Activated naive CD4-positive, alpha-beta T cell treated with Interleukin-2 at 50 U/mL for 16 hours (primary cell): ENCODE measurements at places on chromosomes 1 and 21.

DNA sequence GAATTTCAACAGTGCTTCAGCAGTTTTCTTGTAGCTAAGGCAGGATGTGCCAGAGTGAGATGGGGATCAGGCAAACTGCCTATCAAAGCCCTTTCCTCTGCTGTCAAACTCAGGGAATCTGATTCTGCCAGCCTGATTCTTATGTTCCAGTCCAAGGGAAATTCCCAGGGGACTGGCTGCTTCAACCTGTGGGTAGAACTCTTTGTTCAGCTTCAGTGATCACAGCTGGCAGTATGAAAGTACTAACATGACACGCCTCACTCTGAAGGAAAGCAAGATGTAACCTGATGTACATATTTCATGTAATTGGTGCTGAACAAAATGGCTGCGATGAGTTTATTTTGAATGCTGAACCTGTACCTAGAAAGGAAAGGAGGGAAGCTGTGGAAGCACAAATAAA is 40.1 kb upstream of the SLC5A9 start:
- DNase-seq = no peak

- peak; percentile 29 for DNase-seq
Observed at GRCh38 chr1:167454304-167454893, 63.9 kb downstream of the CD247 start.

- DNase-seq = no peak
Observed at GRCh38 chr1:29371332-29371731, 135.0 kb downstream of the PTPRU start.

DNA sequence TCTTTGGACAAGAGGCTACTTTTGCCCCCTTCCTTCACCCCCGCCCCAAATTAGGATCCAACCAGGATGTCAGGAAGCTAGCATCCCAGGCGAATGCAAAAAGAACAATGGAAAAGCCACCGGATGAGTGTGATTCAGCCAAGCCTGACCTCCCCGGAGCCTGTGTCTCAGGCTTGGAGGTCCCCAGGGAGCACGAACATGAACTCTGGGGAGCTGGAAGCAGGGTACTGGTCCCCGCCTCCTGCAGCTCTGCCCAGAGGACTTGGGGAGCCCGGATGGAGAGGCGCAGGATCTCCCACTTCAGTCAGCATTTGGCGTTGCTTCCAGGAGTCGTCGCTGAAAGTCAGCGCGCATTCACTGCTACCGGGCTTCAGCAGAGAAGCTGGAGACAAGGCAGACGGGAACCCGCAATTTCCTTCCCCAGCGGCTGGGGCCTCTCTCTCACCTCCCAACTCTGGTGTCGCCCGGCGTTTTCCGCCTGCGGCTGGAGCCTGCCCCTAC is 1.8 kb upstream of the TBX15 start:
- DNase-seq = no peak

GRCh38 chr1:24481101-24481500 is 21.5 kb upstream of the RCAN3 start:
- DNase-seq = peak; percentile 57

GRCh38 chr1:29679828-29680558 is 443.7 kb downstream of the PTPRU start:
- no peak for DNase-seq
